ENCODE measurements at places on chromosomes 16 and 17. TPM values are rescaled to one million over a fixed set of nuclear protein-coding genes. Genes with fewer than 3 reads are reported as not detected.

DNA sequence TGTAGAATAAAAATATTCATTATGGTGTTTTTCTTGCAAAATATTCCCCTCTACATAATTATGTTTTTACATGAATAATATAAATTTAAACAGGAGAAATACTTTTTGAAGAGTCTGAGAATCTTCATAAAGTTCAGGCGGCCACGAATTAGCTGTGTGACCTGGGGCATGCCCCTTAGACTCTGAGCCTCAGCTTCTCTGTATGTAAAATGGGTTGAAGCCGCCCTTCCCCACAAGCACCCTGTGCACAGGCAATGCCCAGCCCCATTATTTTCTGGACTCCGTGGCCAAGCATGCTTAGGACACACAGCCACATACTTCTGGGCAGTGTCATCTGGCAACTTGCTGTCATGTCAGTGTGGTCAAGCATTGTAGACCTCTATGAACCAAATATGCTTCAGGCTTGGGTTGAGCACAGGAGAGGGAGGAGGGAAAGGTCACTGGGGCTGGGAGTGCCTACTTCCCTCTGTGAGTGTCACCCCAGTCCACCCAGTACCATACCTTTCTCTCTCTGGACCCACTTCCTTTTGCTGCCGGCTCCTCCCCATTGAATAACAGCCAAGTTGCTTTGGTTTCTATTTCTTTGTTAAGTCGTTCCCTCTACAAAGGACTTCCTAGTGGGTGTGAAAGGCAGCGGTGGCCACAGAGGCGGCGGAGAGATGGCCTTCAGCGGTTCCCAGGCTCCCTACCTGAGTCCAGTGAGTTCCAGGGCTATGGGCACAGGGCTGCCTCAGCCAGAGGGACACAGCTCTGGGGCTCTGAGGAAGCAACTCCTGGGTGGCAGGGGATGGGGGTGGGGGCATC is at the start of gene LGALS9:
Gene LGALS9, plus strand, starts transcription at position 582 of the 804 bp plus-strand sequence. Its CDS starts 78 bp downstream, at position 660.
- peak; percentile 20 for DNase-seq

- no peak for DNase-seq
Observed at GRCh38 chr16:1794221-1794871, 841 bp upstream of the IGFALS start.

GRCh38 chr17:63116967-63117830 is 151.2 kb downstream of the TANC2 start:
- DNase-seq: peak; percentile 61

- DNase-seq: no peak
Observed at GRCh38 chr17:6456321-6456720, 12.1 kb downstream of the PIMREG start.

HASPIN gene
- 2.3 TPM for total RNA-seq

KRTAP9-4 gene
- total RNA-seq: not detected

SMIM36 gene
- total RNA-seq: not detected

TP53TG3C gene
- total RNA-seq: not detected

TBC1D3C gene
- total RNA-seq: not detected

All from tongue (tissue), 3 donors.